ENCODE measurements at places on chromosomes 2 and 18.

DNA sequence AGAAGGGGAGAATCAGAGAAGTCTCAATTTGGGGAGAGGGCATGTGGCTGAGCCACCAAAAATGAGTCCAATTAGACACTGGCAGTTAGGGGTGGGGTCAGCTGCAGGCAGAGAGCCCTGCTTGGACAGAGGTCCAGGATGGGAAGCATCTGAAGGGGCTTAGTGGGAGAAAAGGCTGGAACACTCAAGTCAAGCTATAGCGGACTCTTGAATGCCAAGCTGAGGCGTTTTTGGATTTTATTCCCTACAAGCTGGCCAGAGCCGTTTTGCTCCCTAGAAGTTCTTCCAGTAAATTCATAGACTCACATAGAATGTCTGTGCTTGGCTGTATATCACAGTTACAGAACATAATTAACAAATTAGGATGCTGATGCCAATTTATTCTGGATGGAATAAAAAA is 172.8 kb downstream of the ACOXL start:
- no peak for DNase-seq

GRCh38 chr2:216029416-216030129 is 16.2 kb upstream of the MREG start:
- DNase-seq, result no peak

DNA sequence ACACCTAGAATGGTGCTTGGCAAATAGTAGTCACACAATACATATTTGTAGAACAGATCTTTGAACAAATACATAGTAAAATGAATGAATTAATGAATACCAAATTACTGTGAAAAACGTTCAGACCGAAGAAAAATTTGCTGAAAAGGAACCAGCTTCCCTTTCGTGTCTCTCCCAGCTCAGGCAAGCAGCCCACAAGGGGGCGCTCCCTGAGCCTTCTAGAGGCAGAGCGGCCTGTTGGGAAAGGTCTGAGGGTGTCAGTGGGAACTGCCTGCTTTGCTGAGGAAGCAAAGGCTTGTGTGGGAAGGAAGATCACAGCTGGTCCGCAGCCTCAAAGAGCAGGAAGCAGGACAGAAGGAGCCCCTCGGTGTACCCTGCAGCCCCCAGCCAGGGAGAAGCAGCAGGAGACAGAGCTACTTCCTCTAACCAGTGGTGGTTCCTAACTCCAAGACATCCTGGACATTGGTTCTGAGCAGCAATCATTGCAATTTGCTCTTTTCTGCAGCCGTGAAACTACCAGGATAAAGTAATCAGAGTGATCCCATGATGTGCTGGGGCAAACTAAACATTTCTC is 231.1 kb downstream of the ANKRD30B start:
- DNase-seq, result peak; percentile 4

DNA sequence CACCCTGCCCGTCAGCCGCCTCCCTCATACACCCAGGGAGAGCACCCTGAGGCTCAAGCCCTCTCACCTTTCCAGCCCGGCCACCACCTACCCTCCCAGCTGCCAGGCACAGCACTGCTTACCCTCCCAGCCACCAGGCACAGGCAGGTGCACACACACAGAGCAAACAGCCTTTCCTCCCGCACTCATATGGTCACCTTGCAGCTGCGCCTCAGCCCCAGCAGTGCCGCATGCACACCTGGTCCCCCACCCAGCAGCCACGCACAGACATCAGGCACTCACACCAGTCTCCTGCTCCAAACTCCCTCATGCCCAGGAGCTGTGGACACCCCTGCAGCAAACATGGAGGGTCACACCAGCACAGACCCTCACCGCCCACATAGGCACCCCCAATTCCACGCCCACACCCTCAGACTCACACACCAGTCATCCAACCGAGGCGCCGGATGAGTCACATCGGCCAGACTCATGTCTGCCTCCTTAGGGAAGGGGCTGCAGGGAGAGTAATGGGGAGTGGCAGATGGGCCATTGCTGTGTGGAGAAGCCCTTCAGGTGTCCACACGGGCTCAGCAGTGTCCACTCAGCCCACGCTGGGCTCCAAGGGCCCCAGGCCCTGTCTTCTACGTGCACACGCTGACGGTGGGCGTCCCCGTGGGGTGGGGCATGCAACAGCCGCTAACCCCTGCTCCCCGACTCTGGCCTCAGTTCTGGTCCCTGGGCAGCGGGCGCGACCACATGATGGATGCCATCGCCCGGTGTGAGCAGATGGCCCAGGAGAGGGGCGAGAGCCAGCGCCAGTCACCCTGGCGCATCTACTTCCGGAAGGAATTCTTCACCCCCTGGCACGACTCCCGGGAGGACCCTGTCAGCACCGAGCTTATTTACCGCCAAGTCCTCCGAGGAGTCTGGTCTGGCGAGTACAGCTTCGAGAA is 22.3 kb upstream of the GPR17 start:
- DNase-seq, result no peak

- DNase-seq, result no peak
These were observed 23.4 kb downstream of the BMP10 start for GRCh38 chr2:68847751-68848150.

DNA sequence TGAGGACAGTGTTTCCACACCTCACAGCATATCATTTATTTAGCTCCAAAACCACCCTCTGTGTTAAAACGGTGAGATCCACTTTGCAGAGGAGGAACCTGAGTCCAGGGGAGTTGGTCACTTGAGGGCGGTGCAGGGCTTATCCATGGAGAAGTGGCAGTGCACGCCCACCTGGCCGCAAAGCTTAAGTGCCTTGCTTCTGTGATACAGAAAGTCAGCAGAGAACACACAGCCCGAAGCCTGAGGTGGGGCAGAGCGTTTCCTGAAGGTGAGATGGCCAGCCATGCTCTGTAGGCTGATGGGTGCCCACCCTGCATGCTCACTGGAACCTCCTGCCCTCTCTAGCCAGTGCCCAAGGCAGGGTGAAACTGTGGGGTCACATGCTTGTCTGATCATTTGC is 87.3 kb downstream of the SH3RF3 start:
- DNase-seq, result no peak

GRCh38 chr2:45897842-45898241 is 246.4 kb downstream of the PRKCE start:
- DNase-seq, result no peak

DNA sequence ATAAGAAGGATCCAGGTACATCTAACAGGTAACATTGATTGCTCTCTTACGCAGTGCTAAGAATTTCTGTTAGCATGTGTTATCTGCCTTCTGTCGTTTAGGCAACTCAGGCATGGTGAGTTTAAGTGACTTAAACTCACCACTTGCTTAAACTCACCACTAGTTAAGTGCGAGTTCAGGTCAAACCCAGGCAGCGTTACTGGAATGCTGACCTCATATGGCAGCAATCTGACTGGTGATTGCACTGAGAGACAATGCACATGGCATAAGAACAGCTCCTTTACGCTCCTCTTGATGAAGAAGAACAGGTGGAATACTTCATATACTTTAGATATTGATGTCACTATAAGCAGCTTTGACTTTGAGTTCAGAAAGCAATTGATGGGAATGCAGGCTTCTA is 954.1 kb downstream of the SOCS6 start:
- DNase-seq, result no peak
